ENCODE measurements at places on chromosomes 2 and 18.

DNA sequence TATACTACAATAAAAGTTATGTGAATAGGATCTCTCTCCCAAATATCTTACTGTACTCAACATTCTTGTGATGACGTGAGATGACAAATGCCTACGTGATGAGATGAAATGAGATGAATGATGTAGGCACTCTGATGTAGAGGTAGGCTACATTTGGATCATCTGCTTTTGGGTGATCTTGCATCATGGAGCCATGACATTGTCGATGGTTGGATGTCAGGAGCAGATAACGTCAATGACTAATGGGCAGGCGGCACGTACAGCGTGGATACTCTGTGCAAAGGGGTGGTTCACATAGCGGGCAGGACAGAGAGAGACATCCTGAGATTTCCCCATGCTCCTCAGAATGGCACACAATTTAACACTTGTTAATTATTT lies 40.8 kb upstream of the PPP1R1C start:
- DNase-seq: no peak

DNA sequence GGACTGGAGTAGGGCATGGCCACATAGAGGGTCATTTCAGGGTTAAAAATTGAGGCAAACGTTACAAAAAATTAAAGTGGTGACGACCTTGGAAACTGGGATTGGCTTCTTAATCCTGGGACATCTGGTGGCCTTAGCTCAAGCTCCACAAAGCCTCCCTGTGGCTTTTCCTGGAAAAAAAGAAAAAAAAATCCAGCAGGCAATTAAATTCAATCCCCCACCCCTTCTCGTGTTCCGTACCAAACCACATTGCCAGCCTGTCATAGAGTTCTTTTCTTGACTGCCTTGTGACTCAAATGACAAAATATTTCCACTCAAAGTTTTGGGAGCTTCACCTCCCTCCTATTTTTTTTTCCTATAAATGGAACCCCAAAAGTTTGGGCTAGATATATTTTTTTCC lies 195.6 kb downstream of the HRH4 start:
- DNase-seq: no peak

GRCh38 chr2:98463081-98463481 lies 18.4 kb downstream of the INPP4A start:
- no peak for DNase-seq

- DNase-seq: peak; percentile 56
These were observed at the start of gene FAM124B for GRCh38 chr2:224401641-224402342. Gene FAM124B (minus strand): TSS chr2:224402107. CDS start chr2:224401768, 339 bp downstream.

All from Daoy (cell line).